ENCODE measurements at places on chromosomes 6 and 20.

DNA sequence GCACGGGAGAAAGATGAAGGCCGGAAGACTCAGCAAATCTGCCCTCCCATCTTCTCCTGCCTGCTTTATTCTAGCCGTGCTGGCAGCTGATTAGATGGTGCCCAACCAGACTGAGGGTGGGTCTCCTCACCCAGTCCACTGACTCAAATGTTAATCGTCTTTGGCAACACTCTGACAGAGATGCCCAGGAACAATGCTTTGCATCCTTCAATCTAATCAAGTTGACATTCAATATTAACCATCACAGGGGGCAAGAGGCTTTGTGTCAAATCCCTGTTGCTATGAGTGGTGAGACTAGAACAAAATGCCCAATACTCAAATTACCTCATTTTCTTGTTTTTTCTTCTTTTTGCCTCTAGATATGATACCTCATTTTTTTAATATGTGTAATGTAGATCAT is 27.4 kb upstream of the PLAGL1 start:
- DNase-seq = no peak

- no peak for DNase-seq
Observed at GRCh38 chr6:41072836-41073202, at the start of gene NFYA. Gene NFYA, plus strand, starts transcription at chr6:41072974. Its CDS starts 6,116 bp downstream, at chr6:41079090.

DNA sequence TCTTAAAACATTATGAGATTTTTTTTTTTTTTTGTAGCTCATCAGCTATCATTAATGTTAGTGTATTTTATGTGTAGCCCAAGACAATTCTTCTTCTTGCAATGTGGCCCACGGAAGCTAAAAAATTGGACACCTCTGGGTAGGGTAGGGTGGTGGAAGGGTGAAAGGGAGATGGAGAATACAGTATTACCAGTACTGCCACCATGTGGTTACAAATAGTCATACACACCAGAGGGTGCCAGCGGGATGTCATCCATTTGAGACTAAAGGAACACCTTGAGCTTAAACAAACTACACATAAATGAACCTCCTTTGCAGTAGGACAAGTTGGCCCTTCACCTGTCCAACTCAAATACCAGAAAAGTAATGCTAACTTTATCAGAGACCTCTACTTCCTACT is 601.9 kb downstream of the HTR1B start:
- no peak for DNase-seq

GRCh38 chr6:159720708-159721107 is 6.6 kb upstream of the WTAP start:
- DNase-seq = no peak

- DNase-seq = no peak
Observed at GRCh38 chr6:41214559-41215238, 13.4 kb upstream of the TREML4 start.

GRCh38 chr6:67722861-67723261 is 912.2 kb upstream of the ADGRB3 start:
- no peak for DNase-seq

DNA sequence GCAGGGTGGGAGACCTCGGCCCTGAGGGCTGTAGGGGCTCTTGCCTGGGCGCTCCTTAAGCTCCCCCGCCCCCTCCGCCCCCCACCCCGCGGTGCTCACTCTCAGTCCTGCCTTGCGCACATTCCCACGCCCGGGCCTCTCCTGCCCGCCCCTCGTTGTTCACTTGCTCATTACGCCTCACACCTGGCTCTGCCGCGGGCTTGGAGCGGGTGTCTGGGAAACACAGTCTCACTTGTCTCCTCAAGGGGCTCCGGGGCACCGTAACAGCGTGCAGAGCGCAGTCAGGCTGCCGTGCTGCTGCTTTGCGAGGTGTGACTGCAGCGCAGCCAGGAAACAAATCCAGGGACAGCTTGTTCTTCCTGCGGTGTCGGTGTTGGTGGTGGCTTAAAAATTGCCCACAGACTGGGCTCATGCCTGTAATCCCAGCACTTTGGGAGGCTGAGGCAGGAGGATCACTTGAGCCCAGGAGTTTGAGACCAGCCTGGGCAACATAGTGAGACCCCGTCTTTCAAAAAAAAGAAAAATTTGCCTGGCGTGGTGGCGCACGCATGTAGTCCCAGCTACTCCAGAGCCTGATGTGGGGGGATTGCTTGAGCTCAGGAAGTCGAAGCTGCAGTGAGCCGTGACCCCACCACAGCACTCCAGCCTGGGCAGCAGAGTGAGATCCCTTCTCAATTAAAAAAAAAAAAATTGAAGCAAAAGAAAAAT is 4.6 kb downstream of the NPBWR2 start:
- DNase-seq = no peak

DNA sequence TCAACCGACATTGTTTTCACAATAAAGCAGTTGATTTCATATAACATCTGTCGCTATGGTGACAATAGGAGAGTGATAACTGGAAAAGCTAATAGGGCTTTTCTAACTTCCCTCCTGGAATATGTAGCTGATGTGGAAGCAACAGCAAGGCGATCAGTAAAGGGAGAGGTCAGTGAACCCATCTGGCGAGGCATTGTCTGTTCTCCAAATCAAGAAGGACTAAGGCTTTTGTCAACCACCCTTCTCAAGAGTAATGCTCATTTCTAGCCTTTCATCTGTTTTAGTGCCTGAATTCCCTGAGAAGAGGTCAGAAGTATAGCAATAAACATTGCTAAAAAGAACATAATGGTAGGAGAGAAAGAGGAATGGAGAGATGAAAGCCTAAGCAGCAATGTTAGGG is 201.3 kb downstream of the AKAP7 start:
- DNase-seq = no peak

- DNase-seq = no peak
Observed at GRCh38 chr6:14798996-14799588, 446.8 kb upstream of the JARID2 start.

GRCh38 chr20:19823971-19824370 is 65.9 kb downstream of the RIN2 start:
- no peak for DNase-seq

DNA sequence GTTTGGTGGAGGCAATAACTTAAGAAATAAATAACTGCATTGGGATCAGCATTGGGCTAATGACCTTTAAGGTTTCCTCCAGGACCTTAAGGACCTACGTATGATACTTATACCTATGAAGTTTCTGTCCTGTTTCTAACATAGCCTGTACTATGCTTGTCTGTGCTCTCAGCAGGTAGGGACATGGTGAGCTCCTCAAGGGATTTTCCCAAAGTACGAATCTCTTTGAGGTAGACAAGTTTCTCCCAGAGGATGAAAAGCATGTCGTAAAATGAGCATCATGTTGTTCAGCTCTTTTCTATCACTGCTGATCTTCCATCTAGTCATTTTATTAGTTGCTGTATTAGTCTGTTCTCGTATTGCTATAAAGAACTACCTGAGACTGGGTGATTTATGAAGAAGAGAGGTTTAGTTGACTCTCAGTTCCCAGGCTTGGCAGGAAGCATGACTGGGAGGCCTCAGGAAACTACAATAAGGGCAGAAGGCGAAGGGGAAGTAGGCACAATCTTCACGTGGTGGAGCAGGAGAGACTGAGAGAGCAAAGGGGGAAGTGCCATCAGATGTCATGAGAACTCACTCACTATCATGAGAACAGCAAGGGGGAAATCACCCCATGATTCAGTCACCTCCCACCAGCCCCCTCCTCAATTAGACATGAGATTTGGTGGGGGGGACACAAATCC is 77.8 kb upstream of the TGM3 start:
- DNase-seq = no peak

- DNase-seq = no peak
Observed at GRCh38 chr6:150394053-150394898, 25.5 kb downstream of the IYD start.

- DNase-seq = no peak
Observed at GRCh38 chr6:159117563-159117962, 51.6 kb upstream of the FNDC1 start.

GRCh38 chr20:23279836-23280235 is 70.8 kb upstream of the NXT1 start:
- no peak for DNase-seq

DNA sequence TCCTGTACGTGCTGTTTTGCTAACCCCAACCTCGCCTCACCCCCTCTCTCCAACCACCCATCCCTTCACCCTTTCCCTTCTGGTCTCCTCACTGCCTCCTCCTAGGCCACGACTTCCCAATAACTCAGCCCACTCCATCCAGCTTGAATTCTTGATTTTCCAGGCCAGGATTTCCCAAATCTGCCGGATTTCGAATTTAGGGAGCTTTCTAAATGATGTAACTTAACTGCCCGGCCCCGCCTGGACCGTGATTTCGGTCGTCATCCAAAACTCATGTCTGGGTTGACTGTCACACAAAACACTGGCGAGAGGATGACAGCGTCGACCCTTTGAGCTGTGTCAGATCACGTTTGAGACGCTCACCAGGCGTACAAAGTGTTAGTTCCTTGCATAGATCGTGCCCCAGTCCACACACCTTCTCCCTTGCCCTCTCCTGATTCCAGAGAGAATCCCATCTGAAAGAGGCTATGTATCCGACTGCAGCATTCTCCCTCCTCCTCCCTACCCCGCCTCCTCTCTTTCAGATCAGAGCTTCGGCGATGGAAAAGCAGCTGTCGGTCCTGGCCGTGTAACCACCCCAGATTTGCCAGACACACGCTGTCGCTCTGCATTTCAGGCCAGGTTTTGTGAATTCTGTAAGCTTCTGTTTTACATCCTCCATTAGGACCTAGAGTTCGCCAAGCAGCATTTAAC is 168.2 kb downstream of the GPX5 start:
- DNase-seq = no peak

- no peak for DNase-seq
Observed at GRCh38 chr6:484746-485145, 93.2 kb downstream of the IRF4 start.

DNA sequence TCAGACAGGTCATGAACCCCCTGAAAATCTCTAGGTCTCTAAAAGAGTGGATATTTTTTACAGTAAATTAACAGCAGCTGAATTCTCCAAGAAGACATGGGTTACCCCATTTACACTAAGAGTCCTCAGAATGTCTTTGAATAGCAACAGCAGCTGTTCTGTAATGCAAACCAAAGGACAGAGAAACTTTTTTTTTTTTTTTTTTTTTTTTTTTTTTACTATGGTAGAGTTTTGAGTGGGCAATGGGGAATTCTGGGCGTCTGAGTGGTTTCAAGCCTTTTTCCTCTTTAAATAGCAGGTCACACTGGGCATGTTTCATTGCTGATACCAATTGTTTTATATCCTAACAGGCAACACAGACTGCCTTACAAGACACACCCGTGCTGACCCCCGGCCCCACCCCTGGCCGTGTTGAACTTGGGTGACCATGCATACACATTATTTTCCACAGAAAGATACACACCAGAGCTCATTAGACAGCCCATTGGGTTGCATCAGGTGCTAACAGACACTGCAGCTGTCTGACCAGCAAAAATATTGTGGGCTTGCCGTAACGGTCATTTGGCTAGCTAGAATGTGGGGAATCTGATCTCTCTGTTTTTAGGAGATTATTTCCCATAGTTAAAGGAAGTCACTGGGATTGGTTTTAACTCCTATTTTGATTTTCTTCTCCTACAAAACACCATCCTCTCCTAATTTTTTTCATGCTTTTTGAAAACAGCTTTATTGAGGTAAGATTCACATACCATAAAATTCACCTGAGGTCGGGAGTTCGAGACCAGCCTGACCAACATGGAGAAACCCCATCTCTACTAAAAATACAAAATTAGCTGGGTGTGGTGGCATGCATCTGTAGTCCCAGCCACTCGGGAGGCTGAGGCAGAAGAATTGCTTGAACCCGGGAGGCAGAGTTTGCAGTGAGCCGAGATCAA is 26.7 kb upstream of the IRF4 start:
- DNase-seq = no peak

GRCh38 chr20:62588458-62589149 is 53.7 kb upstream of the SLCO4A1 start:
- DNase-seq = no peak

DNA sequence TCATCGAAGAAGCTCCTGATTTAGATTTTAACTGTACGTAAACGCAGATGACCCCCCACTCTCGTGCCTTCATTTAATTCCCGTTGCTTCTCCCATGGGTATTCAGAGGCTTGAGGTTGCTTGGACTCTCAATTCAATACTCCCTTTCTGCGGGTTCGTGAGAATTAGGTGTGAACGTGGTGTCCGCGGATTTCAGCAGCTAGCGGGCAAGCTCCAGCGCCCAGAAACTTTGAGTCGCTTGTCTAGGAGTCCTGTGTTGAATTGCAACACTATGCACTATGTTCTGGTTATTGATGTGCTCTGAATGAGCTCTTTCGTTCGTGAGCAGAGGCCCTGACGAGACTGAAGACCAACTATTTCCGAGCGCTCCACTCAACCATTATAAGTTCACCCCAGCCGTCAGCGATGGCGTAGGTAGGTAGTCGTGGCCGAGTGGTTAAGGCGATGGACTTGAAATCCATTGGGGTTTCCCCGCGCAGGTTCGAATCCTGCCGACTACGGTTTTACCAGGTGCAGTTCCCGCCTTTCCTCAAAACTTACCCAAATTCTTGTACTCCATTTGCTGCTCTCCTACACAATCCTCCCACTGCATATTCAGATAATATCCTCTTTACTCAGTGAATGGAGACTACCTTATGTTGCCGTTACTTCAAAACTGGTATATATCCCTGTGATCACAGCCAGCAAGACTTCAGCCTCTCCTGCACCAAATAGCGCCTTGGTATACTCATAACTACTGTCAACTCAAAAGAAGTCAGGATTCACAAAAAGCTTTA is 72.6 kb upstream of the ZNF184 start:
- DNase-seq = no peak

- DNase-seq = no peak
Observed at GRCh38 chr20:60097285-60097684, 139.1 kb downstream of the CDH26 start.

GRCh38 chr6:159217595-159218275 is 48.5 kb downstream of the FNDC1 start:
- no peak for DNase-seq

DNA sequence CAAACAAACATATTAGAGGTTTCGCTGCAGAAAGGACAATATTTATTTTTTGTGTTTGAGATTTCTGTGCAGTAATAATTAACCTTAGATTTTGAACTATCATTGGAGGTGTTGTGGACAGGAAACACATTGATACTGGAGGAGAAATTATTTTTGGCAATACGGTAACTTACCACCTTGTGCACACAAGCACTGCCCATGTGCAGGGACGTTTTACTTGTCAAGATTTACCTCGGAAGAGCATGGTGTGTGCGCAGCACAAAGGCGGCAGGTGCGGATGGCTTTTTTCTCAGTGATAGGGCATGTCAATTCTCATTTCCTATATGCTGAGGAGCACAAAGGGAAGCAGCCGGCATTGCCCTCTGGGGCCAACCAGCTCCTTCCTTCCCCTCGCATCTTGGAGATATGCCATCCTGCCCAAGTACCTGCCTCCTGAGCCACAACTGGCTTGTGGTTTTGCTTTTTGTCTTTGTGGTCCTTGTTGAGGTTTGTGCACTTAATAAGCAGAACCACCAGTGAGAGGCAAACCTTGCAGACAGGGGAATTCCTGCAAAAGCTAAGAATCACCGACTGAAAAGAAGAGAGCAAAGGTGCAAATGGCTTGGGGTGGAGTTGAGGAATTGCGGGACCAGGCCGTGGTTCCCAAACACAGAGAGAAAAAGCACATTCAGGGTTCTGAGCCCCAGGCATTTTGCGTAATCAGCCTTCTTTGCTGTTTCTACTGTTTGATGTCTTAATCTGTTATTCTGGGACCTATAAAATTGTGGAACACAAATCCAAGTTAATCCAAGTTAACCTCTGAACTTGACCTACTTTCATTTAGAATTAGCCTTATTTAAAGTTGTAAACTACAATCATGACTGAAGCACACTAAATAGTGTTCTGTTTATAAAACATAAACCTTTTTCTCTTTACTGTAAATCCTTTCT is 21.9 kb downstream of the SAMD5 start:
- no peak for DNase-seq

Measured in BJ (cell line).